ENCODE measurements at places on chromosomes 7 and 10. TPM values are rescaled to one million over a fixed set of nuclear protein-coding genes. Genes with fewer than 3 reads are reported as not detected.

The ADGRA1 gene
- total RNA-seq: not detected

The CSGALNACT2 gene
- total RNA-seq: 36.6 TPM

The HELLS gene
- 22.3 TPM for total RNA-seq

DNA sequence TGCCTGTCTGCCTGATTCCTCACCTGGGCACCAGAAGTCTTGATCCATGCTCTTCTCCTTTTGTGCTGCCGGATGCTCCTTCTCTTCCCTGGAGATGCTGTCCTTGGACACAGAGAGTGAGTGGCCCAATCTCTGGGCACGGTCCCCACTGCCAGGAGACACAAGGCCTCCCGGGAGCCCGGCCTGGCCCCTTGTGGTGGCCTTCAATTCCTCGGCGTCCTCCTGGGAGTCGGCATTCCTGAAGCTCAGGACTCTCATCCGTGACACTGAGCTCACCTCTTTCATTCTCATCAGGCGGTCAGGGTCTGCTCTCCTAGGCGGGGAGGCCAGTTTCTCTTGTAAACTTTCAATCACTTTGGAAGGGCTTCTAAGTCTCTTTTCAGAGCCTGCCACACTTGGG lies 33.3 kb downstream of the JCAD start:
- H3K4me1 ChIP-seq: peaks cover 3% of the 10 kb centered on the region
- no peak for DNase-seq
- no peak overlapping the region for H3K27ac ChIP-seq
- H3K27me3 ChIP-seq: no peaks in the 10 kb centered on the region

DNA sequence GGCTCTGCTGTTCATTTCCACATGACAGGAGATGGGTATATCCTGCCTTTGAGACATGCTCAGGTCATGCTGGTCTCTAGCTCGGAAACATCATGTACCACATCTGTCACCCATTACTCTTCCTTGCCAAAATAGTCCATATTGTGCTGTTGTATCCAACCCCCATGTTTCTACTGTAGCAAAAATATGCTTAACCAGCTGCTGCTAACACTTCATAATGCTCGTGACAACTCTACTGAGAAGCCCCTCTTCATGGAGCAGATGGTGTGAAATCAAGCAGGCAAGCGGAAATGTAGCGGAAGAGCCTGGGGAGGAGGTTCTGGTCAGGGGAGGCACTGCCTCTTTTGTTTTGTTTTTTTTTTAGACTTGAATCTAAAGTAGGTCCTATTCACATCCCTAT lies 82.9 kb downstream of the NPY start:
- H3K27ac ChIP-seq: no peak overlapping the region
- peaks cover 5% of the 10 kb centered on the region for H3K27me3 ChIP-seq
- no peak for DNase-seq

GRCh38 chr10:34184939-34185386 lies 630.1 kb downstream of the PARD3 start:
- no peaks in the 10 kb centered on the region for H3K27me3 ChIP-seq
- H3K4me3 ChIP-seq: no peak overlapping the region
- H3K27ac ChIP-seq: no peak overlapping the region

GRCh38 chr7:85469446-85470010 lies 282.7 kb upstream of the SEMA3D start:
- H3K36me3 ChIP-seq: no peaks in the 10 kb centered on the region
- H3K4me1 ChIP-seq: peaks cover 43% of the 10 kb centered on the region
- DNase-seq: no peak
